ENCODE measurements at places on chromosomes 5 and 9. TPM values are rescaled to one million over a fixed set of nuclear protein-coding genes. Genes with fewer than 3 reads are reported as not detected.

DNA sequence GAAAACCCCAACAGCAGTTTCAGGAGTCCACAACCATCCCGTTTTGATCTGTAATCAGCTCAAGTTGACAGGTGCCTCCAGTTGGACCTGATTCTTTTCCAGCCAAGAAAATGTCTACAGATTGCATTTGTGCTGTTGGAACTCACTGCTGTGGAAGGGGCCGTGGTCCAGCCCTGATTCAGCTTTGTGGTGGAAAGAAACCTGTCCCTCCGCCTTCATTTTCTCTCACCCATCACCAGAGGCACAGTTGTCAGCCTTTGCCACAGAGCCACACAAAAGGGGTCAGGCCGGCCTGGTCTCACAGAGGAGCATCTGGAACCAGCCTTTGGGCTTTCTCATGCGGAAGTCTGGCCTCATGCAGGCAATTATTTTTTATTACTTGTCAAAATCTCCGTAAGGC, 483.6 kb downstream of the GADD45G start:
- no peak for DNase-seq

- peak; percentile 75 for DNase-seq
Observed at GRCh38 chr5:134245101-134245604, 19.3 kb upstream of the PPP2CA start.

GRCh38 chr9:4799775-4800174, 7.0 kb downstream of the RCL1 start:
- no peak for DNase-seq

Gene AKNA
- 1.9 TPM for polyA plus RNA-seq

- DNase-seq, result peak; percentile 47
Observed at GRCh38 chr5:37189355-37189754, 59.8 kb downstream of the CPLANE1 start.

Gene PRRC1
- 66.1 TPM for polyA plus RNA-seq

Gene HAPLN1
- 77.6 TPM for polyA plus RNA-seq

Gene KIAA0825
- 3.0 TPM for polyA plus RNA-seq

- DNase-seq, result peak; percentile 32
Observed at GRCh38 chr9:4661611-4662010, 483 bp upstream of the PLPP6 start.

GRCh38 chr9:68983008-68983411, 30.9 kb downstream of the PRKACG start:
- DNase-seq, result no peak

DNA sequence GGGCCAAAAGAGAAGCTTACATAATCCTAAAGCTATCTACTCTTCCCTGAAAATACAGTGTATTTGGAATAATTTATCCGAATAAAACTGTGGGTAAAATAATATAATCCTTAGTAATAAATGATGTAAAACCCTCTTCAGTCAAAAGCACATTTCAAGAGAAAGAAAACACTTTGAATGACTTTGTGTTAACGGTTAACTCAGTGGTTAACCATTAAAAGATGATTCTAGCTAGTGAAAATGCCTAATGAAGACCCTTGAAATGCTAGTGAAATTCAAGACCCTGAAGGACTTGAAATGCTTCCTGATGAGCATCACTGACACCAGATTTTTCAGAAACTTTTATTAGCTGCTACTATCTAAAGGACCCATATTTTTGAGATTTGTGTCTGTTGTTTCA, 70.7 kb downstream of the COX7C start:
- no peak for DNase-seq

- peak; percentile 32 for DNase-seq
Observed at GRCh38 chr5:6849316-6850105, 136.3 kb downstream of the TENT4A start.

Gene BTNL3
- not detected for polyA plus RNA-seq

Gene GOLM1
- 63.4 TPM for polyA plus RNA-seq

Gene RMRP
- polyA plus RNA-seq, result not detected

- no peak for DNase-seq
Observed at GRCh38 chr9:19554529-19554928, 145.7 kb downstream of the ACER2 start.

GRCh38 chr5:175710326-175710725, 52.5 kb downstream of the HRH2 start:
- no peak for DNase-seq

Gene SPATA31C1
- not detected for polyA plus RNA-seq

Gene SLC36A2
- polyA plus RNA-seq, result not detected

All from GM23248 (cell line).